K562 (cell line): ENCODE measurements at places on chromosomes 3 and 15.

- DNase-seq = no peak
These were observed 89.2 kb downstream of the CORO2B start for GRCh38 chr15:68667800-68668625.

DNA sequence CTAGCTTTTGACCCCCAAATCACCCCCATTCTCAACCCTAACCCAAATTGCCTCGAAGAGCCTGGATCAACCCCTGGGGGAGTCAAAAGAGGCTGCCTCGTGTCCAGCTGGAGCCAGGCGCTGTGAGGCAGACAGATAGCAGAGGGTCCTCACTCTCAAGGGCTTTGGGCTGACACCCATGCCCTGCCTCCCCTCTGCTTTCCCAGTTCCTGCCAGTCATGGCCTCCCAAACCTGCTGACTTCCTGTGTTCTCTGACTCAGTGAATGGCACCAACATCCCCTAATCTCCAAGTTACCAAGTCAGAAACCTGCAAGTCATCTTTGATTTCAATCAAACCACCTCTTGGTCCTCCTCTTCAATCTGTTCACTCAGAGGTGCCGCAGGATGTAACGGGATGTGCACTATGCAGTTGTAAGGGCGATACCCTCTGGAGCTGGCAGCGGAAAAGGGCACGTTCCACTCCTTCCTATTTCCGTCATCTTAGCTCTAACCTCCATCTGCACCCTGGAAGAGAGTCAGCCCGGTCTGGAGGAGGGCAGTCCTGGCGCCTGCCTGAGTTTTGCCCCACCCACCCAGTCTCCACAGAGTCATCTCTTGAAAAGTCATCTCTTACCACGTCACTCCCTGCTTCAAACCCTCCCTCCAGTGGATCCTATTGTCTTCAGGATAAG is 52.4 kb upstream of the FAM174B start:
- DNase-seq = no peak

DNA sequence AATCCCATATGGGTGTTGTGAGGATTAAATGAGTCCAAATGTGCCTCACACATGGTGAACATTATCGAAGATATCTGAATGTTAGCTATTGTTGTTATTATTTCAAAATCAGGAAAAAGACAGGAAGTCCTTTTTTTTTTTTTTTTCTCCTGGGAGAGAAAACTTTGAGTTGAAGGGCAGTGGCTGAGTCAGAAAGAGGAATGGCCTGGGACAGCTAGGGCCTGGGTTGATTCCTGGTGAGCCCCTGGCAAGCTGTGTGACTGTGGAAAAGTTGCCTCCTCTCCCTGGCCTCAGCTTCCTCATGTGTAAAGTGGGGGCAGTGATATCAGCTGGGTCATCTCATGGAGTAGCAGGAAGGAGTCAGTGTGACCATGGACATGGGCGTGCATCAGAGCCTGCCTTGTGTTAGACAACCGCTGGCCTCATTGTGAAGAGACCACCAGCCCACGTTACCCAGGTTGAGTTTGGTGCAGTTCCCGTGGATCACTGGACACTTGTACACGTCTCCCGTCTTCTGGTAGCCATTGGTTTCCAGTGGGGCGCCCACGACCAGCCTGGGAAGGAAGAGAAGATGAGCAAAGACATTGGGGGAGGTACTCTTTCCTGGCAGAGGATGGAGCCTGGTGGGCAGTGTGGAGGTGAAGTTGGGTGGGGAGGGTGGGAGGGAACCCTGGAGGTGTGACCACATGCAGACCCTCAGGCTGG is 63.1 kb downstream of the ITGA11 start:
- no peak for DNase-seq

GRCh38 chr3:87084868-87085267 is 93.9 kb upstream of the VGLL3 start:
- no peak for DNase-seq

GRCh38 chr3:119664370-119664769 is 4.0 kb upstream of the POPDC2 start:
- no peak for DNase-seq

- no peak for DNase-seq
These were observed at the start of gene ATP13A5 for GRCh38 chr3:193378706-193379105. Gene ATP13A5, minus strand, starts transcription at chr3:193378753. Its CDS starts 28 bp downstream, at chr3:193378725.

DNA sequence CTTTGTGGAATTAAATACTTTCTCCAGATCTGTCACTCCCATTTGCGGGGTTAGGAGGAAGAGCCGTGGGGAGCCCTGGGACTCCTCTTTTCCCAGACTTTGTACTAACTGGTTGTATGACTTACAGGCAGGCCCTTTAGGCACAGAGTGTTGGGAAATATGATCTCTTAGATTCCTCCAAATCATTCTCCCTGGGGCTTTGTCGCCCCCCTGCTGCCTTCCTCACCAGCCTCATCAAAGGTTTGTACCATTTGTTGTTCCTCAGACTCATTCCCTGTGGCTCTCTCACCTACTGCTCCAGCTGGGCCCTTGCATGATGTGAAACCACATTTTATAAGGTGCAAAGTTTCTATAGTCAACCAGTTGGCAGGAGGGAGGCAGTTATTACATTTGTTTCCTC is 56.4 kb downstream of the CRYGS start:
- no peak for DNase-seq

- no peak for DNase-seq
These were observed 144.6 kb downstream of the MCTP2 start for GRCh38 chr15:94375997-94376396.

DNA sequence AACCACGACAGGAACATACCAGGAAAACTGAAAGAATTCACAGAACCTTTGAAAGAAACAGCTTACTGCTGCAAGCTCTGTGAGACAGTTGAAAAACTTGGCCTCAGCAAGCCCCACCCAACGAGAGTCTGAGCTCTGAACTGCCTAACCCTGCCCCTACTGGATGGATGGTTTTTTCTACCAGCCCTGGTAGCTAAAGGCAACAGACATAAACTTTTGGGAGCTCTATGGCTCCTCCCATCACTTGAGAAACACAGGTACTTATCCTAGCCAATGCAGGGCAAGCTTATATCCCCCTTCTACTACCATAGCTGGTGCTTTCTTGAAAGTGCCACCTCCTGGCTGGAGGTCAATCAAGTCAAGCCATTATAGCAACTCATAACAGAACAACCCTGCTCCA is 471.8 kb downstream of the GRM7 start:
- no peak for DNase-seq

GRCh38 chr3:69882560-69882959 is 117.0 kb upstream of the SAMMSON start:
- DNase-seq = no peak

DNA sequence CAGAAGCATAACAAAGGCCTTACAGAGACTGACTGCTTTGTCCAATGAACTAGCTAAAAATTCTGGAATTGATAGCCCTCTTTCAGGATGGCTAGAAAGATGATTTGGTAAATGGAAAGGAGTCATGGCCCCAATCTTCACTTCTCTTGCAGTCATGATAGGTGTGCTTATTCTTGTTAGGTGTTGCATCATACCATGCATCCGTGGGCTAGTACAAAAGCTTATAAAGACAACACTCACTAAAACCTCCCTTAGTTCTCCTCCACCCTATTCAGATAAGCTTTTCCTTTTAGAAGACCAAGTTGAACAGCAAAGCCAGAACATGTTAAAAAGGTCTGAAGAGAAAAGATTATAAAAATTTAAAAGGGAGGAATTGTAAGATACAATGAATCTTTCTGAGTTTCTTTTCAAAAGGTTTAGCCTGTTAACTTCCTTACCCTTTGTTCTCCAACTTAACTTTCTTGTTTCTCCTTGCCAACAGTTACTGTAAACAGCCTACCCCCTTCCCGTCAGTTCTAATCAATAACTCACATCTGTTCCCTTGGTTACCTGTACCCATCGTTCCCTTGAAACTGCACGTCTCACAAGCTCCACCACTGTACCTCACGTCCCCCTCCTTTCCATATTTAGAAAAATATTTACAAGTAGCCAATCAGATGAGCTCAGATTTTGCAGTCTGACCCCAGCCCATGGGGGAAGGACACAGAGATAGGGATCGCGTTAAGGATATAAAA is 105.8 kb downstream of the ZBBX start:
- no peak for DNase-seq

DNA sequence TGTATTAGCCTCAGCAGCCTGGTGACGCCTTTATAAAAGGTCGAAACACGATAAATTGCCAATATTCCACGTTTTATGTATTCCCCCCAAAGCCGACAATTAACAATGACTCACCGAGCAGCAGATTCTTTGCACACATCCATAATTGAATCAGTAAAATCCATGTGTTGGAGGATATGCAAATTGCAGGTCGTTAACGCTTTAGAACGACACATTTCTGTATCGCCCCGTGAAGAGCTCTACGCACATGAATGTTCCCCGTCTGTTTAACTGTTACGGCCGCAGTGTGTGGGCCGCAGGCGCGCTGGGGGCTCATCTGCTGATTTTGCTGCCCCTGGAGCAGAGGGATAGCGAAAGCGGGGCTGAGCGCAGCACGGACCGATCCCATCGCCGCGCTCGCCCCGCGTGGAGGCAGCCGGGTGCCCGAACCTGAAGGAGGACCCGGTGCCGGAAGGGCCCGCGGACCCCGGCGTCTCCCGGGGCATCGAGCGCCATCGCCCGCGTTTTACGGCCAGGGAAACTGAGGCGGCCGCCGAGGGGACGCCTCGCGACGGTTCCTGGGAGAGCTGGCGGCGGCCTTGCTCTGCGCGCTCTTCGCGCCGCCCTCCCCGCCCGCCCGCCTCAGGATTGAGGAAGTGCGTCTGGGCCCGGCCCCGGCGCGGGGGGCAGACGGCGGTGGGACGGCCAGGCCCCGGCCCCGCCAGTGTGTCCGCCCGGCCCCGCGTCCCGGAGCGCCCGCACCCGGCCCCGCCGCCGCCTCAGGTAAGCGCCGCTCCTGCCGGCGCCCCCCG is at the start of gene LRRK1:
TSS of gene LRRK1 (plus strand) at position 668 of the 791 bp plus-strand sequence. CDS start 5,276 bp downstream, outside the sequence.
- DNase-seq = peak; percentile 63
